ENCODE measurements at places on chromosomes 4 and X. TPM values are rescaled to one million over a fixed set of nuclear protein-coding genes. Genes with fewer than 3 reads are reported as not detected.

Gene ENPEP
- total RNA-seq: 5.7 TPM

Gene LRIT3
- 0.14 TPM for total RNA-seq

Gene PDGFC
- total RNA-seq: 19.9 TPM

Gene FAM9B
- total RNA-seq: not detected

Gene SPANXN3
- total RNA-seq: not detected

Gene EDA
- 6.8 TPM for total RNA-seq

Gene GEMIN8
- 12.5 TPM for total RNA-seq

Gene PAGE4
- not detected for total RNA-seq

Gene SLC49A3
- total RNA-seq: 9.3 TPM

Gene TBC1D8B
- total RNA-seq: 9.4 TPM

Gene TMEM47
- 305 TPM for total RNA-seq

Gene NCBP2L
- not detected for total RNA-seq

Gene PPP4R3C
- not detected for total RNA-seq

Gene ADAM29
- not detected for total RNA-seq

Gene CT45A3
- not detected for total RNA-seq

Gene CPEB2
- 31.6 TPM for total RNA-seq

Gene PCYT1B
- total RNA-seq: 1.1 TPM

Gene AADAT
- total RNA-seq: 3.5 TPM

Gene NLGN3
- total RNA-seq: 0.67 TPM

Gene TRIM2
- total RNA-seq: 29.1 TPM

Gene HSFX1
- total RNA-seq: 1.0 TPM

Gene ZNF185
- 2.8 TPM for total RNA-seq

Gene KIT
- 9.5 TPM for total RNA-seq

All from posterior vena cava (tissue), 2 donors.